SJCRH30 (cell line): ENCODE measurements at places on chromosomes 3 and 15. TPM values are rescaled to one million over a fixed set of nuclear protein-coding genes. Genes with fewer than 3 reads are reported as not detected.

- DNase-seq: no peak
Measured at GRCh38 chr3:160170409-160171370, 54.5 kb upstream of the C3orf80 start.

GRCh38 chr3:14719006-14719405 is 44.1 kb downstream of the C3orf20 start:
- no peak for DNase-seq

GRCh38 chr3:67384760-67385397 is 269.5 kb downstream of the SUCLG2 start:
- DNase-seq: peak; percentile 62

The PPARG gene
- total RNA-seq: 0.06 and 0.08 TPM in 2 replicates

The UQCC5 gene
- total RNA-seq: 12.7 and 13.2 TPM in 2 replicates

DNA sequence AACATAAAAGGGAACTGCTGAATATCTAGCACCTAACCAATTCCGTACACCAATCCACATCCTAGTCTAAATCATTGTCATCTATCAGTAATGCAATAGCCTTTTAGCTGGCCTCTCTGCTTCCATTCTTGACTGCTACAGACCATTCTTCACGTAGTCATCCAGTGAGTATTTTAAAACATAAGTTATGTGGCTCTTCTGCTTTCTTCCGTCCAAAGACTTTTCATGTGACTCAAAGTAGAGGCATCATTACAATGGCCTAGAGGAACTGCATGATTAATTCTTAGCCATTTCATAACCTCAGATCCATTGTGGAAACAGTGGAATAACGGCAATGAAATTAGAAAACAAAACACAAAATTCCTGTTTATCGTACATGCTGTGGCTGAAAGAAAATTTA is 88.9 kb upstream of the CBLB start:
- DNase-seq: no peak

GRCh38 chr3:51932471-51933370 is 9.0 kb downstream of the RRP9 start:
- no peak for DNase-seq

DNA sequence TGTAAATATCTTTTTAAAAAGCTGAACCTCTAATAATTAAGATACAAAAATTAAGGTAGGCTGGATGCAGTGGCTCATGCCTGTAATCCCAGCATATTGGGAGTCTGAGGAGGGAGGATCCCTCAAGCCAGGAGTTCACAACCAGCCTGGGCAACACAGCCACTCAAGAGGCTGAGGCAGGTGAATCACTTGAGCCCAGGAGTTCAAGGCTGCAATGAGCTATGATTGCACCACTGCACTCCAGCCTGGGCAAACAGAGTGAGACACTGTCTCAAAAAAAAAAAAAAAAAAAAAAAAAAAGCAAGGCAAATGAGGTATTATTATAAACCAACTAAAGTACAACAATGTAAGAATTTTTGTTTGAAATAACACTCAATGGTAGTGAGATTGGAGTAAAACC is 47.6 kb downstream of the EFHB start:
- DNase-seq: no peak

The GABRG3 gene
- total RNA-seq: 4.5 and 5.1 TPM in 2 replicates

GRCh38 chr3:172546628-172547214 is 23.5 kb upstream of the TNFSF10 start:
- no peak for DNase-seq

The CCDC54 gene
- total RNA-seq: not detected in 2 replicates

The CCR3 gene
- total RNA-seq: not detected in 2 replicates

DNA sequence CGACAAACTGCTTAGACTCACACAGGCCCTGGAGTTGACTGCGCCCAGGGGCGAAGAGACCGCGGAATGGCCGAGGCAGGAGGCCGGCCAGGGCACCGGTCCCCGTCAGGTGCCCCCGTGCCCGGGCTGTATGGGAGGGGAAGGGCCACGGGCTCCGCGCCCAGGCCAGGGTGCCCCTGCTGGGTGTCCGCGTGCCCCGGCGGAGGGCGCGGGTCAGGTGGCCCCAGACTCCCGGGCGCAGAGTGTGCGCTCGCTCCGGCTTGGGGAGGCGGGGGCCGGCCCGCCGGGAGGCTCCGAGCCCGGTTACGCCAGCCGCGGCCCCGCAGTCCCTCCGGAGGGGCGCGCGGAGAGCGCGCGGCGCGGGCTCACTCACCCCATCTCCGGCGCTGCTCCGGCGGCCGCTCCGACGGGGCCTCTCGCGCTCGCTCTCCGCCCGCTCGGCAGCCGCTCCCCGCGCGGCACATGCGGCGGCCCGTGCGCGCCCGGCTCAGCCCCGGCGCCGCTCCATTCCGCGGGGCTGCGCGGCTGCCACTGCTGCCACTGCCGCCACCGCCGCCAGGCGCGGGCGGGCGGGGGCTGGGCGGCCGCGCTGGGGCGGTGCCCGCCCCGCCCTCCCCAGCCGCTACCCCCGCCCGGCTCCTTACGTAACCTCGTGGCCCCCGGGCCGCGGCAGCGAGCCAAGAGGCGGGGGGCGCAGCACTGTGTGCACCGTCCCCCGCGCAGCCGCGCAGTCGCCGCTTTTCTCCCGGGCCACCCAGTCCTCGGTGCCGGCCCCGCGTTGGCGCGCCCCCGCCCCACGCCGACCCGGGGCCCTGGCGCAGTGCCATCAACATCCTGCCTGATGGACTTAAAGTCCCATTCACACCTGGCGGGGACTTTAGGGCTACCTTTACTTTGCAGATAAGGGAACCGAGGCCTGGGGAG is at the start of gene HOMER2:
TSS of gene HOMER2 (minus strand) at position 563 of the 924 bp plus-strand sequence. CDS start at position 378, 185 bp downstream.
- peak; percentile 17 for DNase-seq

The CELF6 gene
- total RNA-seq: 0.05 TPM in 1 of 2 replicates, not detected in the other

- DNase-seq: no peak
Measured at GRCh38 chr3:100030914-100031425, 83.3 kb downstream of the FILIP1L start.

DNA sequence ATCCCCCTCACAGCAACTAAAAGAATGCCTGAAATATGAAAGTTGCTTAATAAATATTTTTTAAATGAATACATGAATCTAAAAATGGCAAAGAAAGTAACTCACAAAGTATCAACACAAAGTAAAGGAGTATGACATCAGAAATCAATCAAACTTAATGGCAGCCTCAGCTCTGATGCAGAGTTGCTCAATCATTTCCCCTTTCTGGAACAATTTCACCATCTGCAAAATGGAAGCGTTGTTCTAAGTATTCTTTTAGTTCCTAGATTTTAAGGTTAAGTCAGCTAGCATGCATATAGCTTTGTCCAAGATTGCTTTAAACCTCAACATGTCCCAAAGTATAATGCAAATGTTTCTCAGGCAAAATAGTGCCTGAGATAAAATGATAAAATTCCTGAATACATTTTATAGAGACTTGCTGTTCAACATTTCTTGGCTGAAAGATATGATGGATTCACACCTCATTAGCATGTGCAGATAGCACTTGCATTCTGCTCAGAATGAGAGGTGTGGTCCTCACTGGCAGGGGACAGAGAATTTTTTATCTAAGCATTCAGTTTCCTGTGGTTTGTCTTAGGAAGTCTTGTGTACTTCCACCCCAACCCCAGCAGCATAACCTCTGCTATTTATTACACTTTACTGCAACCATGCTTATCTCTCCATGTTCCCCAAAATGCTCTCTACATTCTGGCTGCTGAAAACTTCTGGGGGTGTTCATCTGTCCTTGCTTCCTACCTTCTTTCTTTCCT is 429.3 kb downstream of the GRM7 start:
- no peak for DNase-seq

- no peak for DNase-seq
Measured at GRCh38 chr3:31743331-31744089, 210.8 kb downstream of the STT3B start.

- no peak for DNase-seq
Measured at GRCh38 chr15:64522226-64522823, 61.9 kb downstream of the ZNF609 start.

DNA sequence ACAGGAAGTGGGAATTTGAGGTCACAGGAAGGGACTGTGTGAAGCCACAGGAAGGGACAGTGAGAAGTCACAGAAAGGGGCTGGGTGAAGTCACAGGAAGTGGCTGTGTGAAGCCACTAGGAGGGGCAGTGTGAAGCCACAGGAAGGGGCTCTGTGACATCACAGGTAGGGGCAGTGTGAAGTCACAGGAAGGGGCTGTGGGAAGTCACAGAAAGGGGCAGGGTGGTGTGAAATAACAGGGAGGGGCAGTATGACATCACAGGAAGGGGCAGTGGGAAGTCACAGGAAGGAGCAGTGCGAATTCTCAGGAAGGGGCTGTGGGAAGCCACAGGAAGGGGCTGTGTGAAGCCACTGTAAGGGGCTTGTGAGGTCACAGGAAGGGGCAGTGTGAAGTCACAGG is 35.8 kb downstream of the GASK1A start:
- no peak for DNase-seq
